Skeletal muscle tissue (tissue), 5 donors: ENCODE measurements at places on chromosomes 7 and 10. TPM values are rescaled to one million over a fixed set of nuclear protein-coding genes. Genes with fewer than 3 reads are reported as not detected.

Gene SLC39A12
- total RNA-seq: under 0.01 TPM

Gene PTPRE
- total RNA-seq: 7.8 TPM

Gene GBX1
- not detected for total RNA-seq

Gene COL13A1
- 13.0 TPM for total RNA-seq

Gene PIK3AP1
- total RNA-seq: 6.3 TPM

Gene SDK1
- 3.7 TPM for total RNA-seq

Gene WDR37
- 12.5 TPM for total RNA-seq

Gene FAM180A
- total RNA-seq: 0.52 TPM

Gene PLAU
- 21.4 TPM for total RNA-seq

Gene WEE2
- total RNA-seq: not detected

Gene ICA1
- 8.9 TPM for total RNA-seq
